ENCODE measurements at places on chromosomes 5 and 9.

DNA sequence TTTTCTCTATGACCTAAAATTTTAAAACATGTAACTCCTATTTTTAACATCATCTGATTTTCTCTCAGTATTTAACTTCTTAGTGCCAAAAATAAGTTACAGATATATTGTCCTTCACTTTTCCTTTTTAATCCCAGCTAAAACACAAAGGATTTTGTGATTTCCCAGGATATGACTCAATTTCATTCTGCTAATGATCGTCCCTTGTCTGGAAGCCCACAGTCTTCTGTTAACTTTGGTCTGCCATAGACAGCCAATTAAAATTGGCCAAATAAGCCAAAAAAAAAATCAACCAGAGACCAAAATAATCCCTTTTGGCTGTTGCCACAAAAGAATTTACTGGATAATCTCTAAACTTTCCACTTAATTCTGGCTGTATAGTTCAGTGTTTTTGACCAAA, 124.5 kb upstream of the FST start:
- DNase-seq = no peak

GRCh38 chr9:117612317-117612716, 91.9 kb upstream of the TLR4 start:
- DNase-seq = no peak

DNA sequence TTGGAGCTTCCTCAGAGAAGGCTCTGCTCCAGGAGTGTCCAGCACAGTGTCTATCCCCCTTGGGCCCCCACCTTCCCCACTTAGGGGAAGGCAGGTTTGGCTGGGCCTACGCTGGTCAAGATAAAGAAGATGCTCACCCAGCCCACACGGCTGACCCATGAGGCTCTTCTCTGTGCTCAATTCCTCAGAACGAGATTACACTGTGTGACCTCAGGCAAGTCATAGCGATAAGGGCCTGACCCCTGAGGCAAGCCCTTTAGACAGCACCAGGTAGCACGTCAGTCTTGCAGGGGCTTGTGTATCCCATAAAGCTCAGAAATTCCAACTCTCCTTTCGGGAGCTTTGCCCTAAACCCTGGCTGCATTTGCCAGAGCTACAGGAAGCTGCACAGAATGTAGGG, 32.6 kb downstream of the CORO2A start:
- DNase-seq = no peak

GRCh38 chr9:98879094-98879962, 64.4 kb upstream of the COL15A1 start:
- peak; percentile 54 for DNase-seq

GRCh38 chr9:78191931-78192330, 43.9 kb upstream of the CEP78 start:
- no peak for DNase-seq

DNA sequence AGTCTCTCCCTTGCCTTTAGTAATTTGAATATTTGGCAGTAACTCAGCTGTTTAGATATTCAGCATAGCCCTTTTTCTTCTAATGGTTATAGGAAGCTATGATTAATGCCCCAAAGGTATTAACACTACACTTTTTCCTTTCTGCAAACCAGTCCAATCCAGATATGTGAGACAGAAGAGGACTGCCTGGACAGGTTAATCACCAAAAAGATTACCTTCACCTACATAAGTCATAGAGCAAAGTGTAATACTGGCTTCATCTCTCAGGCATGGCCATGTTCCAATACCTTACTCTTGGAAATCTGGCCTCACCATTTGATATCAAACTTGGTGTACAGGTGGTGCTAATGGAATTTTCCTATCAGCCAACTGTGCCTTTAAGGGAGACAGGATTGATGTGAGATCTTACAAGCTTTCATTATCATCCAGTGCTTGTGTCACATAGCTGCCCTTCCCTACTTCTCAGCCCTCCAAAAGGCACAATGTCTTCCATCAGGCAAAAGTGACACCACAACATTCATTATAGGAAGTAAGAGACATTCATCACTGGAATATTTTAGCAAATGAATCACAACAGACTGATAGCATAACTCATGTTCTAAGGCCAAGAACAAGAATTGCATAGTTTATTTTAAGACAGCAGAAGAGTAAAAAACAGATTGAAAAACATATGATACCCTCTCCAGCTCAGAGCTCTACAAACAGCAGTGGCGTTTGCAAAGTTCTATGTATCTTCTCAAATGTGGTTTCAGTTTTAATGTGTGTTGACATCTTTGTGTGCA, 91.2 kb upstream of the PAM start:
- peak; percentile 14 for DNase-seq

Data from fibroblast of mammary gland (primary cell).